Right atrium auricular region (tissue), 2 donors: ENCODE measurements at places on chromosomes 7 and 10. TPM values are rescaled to one million over a fixed set of nuclear protein-coding genes. Genes with fewer than 3 reads are reported as not detected.

HOXA7 gene
- not detected for total RNA-seq

GLCCI1 gene
- 3.8 TPM for total RNA-seq

CELF2 gene
- 69.4 TPM for total RNA-seq

SYT15 gene
- total RNA-seq = 1.5 TPM

GRID2IP gene
- total RNA-seq = not detected

- DNase-seq = no peak
Measured at GRCh38 chr7:158728911-158729645, 24.5 kb upstream of the NCAPG2 start.

DNA sequence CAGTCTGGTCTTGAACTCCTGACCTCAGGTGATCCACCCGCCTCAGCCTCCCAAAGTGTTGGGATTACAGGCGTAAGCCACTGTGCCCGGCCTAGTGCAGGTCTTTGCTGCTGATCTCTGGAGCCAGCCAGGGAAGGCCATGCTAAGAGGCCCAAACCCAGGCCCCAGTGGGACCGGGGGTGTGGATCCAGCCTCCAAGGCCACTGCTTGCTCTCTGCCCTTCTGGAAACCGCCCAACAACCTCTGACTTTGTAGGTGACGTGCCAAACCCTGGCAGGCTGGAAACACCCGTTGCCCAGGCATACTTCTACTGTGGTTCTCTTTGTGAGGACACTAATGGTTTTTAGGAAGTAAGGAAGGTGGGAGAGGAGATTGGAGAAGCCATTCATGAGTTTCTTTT lies 83.5 kb upstream of the GNA12 start:
- no peak for DNase-seq

- no peak for DNase-seq
Measured at GRCh38 chr7:17013204-17013603, 131.4 kb upstream of the AGR3 start.

- no peak for DNase-seq
Measured at GRCh38 chr7:71633551-71634008, 501.6 kb downstream of the GALNT17 start.

DNA sequence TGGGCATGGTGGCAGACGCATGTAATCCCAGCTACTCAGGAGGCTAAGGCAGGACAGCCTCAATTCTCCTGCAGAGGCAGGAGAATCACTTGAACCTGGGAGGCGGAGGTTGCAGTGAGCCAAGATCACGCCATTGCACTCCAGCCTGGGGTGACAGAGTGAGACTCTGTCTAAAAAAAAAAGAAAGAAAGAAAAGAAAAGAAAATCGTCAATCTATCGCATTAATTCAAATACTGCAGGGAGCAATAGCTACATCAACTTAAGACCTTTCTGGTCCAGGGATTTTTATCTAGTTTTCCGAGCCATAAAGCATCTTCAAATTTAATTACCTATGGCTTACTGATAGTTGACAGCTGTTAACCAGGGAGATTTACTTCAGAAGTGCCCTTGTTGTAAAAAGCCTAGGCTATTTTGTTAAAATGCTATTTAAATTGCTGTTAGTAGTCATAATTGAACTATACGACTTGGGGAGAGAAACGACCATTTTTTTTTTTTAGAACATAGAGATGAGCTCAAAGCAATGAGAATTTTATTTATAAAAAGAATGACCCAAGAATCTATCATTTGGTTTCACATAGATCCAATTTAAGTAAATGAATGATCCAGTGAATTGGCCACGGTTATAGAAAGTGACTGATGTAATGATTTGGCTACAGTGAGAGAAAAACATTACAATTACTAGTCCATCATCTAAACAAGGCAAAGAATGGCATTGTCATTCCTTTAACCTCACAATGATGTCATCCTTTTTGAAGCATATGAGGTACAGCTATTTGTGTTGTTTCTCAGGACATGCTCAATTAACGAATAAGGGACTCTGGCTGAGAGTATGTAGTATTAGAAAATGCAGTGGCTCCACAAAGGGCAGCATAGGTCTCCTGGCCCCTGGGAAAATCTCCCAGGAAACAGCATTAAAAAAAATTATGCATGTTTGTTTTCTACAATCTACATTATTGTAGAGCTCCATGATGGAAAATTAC lies 85.3 kb downstream of the SEMA3C start:
- no peak for DNase-seq

DNA sequence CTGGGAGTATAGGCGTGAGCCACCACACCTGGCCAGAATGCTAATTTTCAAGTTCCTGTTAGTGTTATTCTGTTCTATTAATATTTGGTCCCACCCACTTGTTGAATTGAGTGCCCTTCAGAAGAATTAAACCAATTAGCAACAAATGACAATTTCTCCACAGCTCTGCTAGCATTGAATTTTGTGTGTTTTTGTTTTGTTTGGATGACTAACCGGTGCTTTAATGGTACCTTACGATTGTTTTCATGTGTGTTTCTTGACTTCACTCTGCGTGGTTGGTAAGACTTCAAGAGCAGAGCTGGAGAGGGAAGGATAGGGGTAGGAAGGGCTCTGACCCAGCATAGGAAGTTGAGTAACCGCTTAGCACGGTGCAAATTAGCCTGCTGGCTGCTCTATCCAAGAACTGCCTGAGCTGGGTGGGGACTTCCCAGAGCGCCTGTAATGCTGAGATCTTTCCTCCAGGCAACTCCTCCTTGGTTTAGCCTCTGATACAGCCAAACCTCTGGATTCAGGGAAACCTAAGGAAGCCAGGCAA lies 4.6 kb downstream of the ARPC1B start:
- peak; percentile 86 for DNase-seq
